Spinal cord (tissue), 10 donors: ENCODE measurements at places on chromosomes 2 and 18.
A peak's percentile ranks its signal among the peaks of the same experiment; 100 is the strongest.

DNA sequence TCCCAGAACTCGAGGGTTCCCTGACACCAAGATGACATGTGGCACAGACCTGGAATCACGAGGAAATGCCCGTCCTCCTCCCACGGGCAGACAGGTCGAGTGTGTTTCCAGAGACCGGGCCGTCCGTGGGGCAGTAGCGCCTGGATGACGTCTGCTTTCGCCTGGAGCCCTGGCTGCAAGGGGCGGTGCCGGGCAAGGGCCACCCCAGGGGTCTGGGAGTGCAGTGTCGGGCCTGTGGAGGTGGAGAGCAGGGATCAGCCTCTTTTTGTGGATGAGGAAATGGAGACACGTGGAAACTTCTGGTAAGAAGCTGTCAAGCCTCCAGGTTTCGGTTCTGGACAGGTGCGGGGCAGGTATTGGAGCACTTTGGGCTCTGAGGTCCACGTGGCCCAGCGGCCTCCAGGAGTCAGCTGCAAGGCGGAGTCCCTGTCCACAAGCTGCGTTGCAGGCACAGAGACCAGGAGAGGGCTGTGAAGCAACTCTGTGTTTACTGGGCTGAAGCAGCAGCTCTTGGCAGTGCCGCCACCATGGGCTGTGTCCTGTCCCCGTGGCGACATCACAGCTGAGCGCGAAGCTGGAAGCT lies 25.6 kb downstream of the NFATC1 start:
- DNase-seq: no peak

GRCh38 chr2:10355471-10356438 lies 53.1 kb downstream of the HPCAL1 start:
- no peak for DNase-seq

DNA sequence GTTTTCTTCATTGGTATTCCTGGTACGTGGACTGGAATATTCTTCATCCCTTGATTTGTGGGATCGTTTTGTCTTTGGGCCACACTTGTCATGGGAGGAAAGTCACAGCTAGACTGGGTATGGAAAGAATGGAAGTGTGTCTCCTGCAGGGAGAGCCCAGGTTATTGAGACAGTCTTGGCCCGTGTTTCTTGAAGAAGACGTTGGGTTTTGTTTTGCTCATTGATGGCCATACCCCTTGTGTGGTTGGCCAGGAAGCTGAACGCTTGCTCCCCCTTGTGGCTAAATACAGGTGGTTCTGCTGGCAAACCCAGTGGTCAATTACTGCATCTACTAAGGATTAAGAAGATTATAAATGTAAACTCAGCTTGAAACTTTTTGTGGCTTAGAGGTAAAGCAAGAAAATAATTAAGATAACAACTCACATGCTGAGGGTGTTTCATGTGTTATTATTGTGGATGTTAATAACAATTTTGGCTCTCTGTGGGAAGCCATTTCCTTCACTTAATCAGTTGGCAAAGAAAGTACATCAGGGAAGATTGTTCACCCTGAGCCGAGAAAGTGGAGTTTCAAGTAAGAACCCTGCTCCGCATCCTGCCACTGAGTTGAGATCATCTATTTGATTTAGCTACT lies 91.8 kb downstream of the NEDD4L start:
- peak; percentile 51 for DNase-seq

DNA sequence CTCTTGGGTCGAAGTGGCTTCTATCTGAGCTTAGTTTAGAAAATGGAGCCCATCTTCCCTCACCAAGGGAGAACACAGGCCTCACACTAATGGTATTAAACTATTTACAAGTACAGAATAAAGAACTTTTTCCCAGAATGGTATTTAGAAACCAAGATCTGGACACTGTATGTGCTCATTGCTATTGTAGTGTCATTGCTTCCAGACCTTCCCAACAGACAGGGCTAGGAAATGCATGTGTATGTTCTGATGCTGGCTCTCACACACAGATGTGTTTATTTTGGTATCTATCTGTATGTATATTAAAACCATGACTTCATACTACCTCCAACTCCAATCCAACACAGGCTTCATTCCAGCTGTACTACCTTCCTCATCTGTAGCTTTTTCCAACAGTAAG lies 8.0 kb downstream of the COX5B start:
- no peak for DNase-seq
